ENCODE measurements at places on chromosomes 5 and 9. TPM values are rescaled to one million over a fixed set of nuclear protein-coding genes. Genes with fewer than 3 reads are reported as not detected.

DNA sequence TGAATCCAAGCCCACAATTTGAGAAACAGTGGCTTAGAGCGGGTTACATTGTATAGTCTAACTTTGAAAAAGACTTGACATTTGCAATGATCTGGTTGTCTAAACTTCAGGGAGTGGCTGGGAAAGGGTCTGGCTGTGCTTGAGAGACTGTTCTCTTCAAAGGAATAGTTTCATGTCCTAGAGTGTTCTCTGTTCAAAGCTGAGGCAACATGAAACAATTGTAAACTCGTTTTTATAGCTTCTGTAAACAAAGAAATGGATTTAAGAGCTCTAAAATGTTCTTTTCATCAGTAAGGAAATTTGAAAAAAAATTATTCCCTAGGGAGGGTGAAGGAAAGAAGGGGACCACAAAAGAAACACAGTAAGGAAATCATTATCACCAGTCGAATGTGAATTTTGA is 41.6 kb downstream of the FOCAD start:
- DNase-seq, result no peak

GRCh38 chr5:16626696-16627264 is 10.0 kb upstream of the RETREG1 start:
- no peak for DNase-seq

- no peak for DNase-seq
These were observed 1.9 kb downstream of the C5 start for GRCh38 chr9:121048175-121048574.

DNA sequence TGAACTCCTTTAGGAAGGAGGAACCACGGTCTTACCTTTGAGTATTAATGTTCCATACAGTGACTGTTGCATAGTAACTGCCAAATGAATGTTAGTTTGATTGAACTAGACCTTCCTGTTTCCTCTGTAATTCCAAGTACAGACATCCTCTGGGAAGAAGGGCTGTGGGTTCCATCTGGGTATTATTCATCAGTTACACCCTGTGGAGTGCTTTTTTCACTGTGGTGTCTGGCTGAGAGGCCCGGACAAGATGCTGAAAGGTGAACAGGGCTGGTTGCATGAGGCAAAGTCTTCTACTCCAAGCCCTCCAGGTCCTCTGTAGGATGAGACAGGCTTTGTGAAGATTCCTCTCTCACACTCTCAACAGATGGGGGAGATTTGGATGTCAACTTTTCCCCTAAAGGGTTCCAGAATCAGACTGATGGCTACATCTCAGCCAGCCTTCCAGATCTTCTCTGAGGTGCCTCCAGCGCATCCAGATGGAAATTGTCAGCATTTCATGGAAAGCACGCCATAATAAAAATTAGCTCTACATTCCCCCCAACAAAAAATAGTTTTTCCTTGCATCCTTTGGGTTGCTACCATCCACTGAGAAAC is 230.9 kb downstream of the GAS1 start:
- no peak for DNase-seq

Gene IFNA2
- not detected for total RNA-seq
